CD4-positive, alpha-beta T cell treated with Interleukin-12 subunit alpha and Interleukin-12 subunit beta, for 1 hour (primary cell): ENCODE measurements at places on chromosomes 5 and 9.

DNA sequence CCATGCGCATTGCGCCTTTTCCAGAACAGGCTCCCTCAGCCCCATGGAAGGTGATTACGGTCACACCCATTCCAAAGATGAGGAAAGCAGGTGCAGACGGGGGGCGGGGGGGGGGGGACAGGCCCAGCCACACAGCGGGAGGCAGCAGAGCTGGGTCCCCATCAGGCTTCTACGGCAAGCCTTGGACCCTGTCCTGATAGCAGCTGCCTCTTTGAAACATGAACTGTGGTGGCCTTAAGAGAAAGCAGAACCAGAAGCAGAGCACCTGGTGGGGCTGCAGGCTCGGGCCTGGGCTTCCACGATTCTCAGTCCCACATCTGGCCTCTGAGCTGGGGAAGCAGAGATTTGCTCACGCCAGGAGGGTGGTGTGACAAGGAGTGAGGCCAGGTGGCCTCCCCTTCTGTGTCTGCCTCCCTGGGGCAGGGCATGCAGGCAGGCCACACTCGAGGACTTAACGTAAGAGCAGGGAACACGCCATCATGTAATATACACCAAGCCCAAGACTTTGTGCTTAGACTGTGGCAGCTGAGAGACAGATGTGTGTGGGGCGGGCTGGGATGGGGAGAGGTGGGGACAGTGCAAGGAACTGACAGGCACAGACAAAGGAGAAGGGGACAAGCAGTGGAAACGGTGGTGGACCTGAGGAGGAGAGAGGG, 14.2 kb upstream of the PHYKPL start:
- DNase-seq, result no peak

DNA sequence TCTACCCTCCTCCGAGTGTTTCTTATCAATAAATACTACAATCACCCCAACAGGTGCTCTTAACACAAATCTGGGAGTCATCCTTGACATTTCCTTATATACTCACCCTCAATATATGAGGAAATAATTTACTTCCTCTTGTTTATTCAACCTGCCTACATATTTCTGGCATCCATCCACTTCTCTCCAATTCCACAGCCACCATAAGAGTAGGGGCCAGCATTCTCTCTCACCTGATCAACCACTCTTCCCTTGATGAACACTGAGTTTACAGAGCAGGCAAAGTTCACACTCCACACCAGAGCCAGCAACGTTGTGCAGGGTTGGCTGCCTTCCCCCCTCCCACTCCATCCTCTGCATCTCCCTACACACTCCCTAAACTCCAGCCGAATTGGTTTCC, 904.3 kb upstream of the DMAC1 start:
- no peak for DNase-seq

GRCh38 chr5:79640571-79641055, 28.4 kb downstream of the TENT2 start:
- DNase-seq, result no peak

DNA sequence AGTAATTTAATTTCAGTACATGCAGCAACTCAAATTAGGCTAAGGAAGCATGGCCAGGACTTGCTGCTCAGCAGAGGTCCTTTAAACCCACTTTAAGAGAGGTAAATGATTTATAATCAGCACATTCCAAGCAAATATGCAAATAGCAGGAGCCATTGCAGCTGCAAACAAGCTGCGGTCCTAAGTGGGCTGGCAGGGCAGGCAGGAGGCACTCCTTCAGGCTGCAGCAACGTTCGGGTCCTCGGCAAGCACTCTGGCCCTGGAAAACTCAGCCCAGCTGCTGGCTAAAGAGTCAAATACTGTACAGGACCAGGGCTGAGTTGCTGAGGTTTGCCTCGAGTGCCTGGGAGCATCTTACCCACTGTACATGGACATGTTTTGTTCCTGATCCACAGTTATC, 126.9 kb downstream of the FSTL4 start:
- DNase-seq, result no peak

DNA sequence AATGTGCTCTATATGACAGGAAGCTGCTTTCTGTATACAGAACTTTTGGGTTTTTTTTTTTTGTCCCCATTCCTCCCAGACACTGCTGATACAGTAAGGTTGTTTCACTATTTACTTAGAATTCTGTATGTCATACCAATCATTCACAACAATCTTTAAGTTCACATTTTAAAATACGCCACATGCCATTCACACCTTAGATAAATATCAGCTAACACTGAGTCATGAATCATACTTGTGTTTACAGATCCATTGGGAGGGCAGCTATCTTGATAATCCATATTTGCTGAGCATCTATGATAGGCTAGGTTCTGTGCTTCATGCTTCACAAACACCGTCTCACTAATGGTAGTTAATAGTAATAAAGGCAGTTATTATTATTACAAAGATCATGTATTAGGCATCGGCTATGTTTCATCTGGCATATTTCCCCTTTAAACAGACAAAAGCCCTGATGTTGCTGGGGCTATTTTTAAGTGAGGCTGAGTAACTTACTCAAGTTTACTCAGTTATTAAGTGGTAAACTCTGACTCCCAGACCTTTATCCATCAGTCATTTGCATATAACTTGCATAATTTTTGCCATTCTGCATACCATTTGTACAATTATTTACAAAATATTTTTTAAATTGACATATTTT, 152.2 kb upstream of the HMHB1 start:
- no peak for DNase-seq
